ENCODE measurements at places on chromosomes 7 and 10. TPM values are rescaled to one million over a fixed set of nuclear protein-coding genes. Genes with fewer than 3 reads are reported as not detected.

The TBC1D12 gene
- polyA plus RNA-seq: 22.3 TPM

The ZNF736 gene
- polyA plus RNA-seq: 28.8 TPM

The PTN gene
- 55.8 TPM for polyA plus RNA-seq

- DNase-seq: no peak
These were observed 6.9 kb upstream of the ZNF503 start for GRCh38 chr10:75408509-75408875.

DNA sequence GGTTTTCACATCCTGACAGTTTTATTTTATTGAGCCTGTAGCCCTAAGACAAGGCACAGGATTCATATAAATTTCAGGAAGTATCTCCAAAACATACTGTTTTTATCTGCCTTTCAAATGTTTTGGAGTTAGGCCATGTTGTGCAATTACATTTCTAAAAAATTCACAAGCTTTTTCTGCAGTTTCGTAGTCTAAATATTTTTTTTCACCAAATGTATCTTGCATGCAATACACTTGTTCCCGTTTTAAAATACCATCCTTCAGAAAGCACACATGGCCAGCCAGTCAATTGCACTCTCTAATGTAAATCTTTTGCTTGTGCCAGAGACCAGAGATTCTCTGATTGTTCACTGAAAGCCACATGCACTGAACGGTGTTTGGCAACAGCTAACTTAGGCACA is 161.5 kb upstream of the PRKCQ start:
- no peak for DNase-seq

- no peak for DNase-seq
These were observed 10.5 kb downstream of the SKAP2 start for GRCh38 chr7:26853788-26854393.

DNA sequence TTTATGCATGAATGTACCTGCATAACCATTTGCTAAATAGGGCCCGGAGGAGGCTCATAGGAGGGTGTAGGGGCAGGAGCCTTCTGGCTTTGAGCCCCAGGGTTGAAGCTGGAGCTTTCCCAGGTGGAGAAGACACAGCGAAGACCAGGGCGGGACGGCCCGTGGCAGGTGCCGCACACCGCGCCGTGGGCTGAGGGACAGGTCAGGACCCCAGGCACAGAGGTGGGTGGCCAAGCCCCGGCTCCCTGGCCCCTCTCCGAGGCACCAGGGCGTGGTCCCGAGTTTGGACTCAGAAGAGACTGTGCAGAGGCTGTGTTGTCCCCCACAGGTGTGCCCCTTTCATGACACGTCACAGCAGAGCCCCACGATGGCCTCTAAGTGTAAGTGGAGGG is 56.5 kb downstream of the PWWP2B start:
- DNase-seq: no peak

GRCh38 chr10:600876-601659 is 88.4 kb downstream of the DIP2C start:
- no peak for DNase-seq

- DNase-seq: peak; percentile 70
These were observed 112.1 kb downstream of the VPS41 start for GRCh38 chr7:38796626-38797501.

All from testis (tissue), 5 donors.